ENCODE measurements at places on chromosomes 5 and 9.

- DNase-seq: no peak
These were observed 54.5 kb downstream of the ADAMTS12 start for GRCh38 chr5:33837301-33837700.

- DNase-seq: no peak
These were observed 17.5 kb downstream of the DAP start for GRCh38 chr5:10743526-10743925.

DNA sequence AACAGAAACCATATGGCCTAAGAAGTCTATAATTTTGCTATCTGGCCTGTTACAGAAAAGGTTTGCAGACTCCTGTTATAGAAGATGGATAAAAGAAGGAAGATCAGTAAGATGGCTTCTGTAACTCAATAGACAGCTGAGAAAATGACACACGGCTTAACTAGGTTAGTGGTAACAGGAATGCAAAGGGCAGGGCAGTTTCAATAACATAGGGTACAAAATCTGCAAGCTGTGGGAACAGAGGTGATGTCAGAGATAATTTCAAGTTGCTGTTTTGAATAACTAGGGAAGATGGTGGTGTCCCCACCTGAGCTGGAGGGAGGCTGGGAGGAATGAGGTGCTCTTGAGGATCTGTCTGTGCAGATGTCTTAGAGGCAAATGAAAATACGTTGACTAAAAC lies 106.5 kb downstream of the GLIS3 start:
- peak; percentile 22 for DNase-seq

GRCh38 chr5:175357995-175358394 lies 86.0 kb downstream of the DRD1 start:
- DNase-seq: no peak

DNA sequence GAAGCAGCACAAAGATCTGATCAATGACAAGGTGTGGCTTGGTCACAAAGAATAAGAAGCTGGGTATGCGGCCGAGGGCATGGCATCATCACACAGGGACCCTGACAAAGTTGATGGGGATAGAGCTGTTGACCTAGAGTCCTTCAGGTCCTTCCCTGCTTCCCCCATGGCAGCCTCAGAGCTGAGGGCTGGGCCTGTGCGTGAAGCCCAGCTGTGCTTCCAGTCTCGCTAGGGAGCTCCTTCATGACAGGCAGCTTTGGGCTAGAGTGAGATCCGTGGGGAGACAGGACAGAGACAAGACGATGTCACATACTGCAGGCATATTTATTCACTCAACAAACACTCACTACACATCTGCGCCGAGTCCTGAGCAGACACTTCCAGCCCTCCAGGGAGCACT lies 56.4 kb upstream of the NEURL1B start:
- DNase-seq: no peak

DNA sequence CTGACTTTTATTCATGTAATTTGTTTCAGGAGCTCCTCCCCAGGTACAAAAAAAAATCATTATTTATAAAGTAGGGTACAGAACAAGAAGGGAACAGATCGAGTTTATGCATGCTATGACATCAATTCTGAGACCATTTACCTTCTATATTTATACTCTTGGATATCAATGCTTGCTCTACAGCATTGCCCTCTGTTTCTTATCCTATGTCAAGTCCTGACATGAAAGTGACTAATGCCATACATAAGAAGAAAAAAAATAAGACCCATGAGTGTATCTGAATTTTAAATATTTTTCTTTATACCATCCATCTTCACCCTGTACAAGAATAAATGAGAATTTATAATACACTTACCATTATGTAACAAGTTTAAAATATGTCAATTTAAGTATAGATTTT lies 2016.3 kb upstream of the CDH9 start:
- no peak for DNase-seq

- DNase-seq: no peak
These were observed 15.4 kb downstream of the TMEM268 start for GRCh38 chr9:114626415-114627020.

- DNase-seq: no peak
These were observed 6.7 kb downstream of the SLCO4C1 start for GRCh38 chr5:102289251-102289899.

GRCh38 chr5:154351141-154351540 lies 94.7 kb upstream of the SAP30L start:
- no peak for DNase-seq

DNA sequence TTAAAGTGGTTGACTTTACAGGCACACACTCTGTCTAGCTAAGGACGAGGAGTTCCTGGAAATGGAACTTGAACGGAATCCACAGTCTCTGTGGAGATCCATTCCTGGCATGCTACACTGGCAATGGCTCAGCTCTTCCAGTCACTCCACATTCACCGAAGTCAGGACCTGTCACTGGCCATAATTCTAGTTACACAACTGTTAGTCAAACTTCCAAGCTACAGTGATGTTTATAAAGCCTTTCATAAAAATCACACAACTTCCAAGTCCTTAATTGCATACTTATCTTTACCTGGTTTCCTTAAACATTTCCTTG lies 15.7 kb downstream of the CDC14B start:
- no peak for DNase-seq

- DNase-seq: no peak
These were observed 8.1 kb upstream of the DAB2 start for GRCh38 chr5:39432696-39433530.

DNA sequence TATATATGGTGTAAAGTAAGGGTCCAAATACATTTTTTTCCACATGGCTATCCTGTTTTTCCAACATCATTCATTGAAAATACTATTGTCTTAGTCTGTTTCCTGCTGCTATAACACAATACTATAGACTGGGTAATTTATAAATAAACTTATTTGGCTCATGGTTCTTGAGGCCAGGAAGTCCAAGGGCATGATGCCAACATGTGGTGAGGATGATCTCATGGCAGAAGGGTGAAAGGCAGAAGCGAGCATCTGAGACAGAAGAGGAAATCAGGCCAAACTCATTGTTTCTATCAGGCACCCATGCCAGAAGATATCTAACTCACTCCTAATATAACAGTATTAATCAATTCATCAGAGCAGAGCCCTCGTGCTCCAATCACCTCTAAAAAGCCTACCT lies 42.6 kb downstream of the ANKRD55 start:
- no peak for DNase-seq

DNA sequence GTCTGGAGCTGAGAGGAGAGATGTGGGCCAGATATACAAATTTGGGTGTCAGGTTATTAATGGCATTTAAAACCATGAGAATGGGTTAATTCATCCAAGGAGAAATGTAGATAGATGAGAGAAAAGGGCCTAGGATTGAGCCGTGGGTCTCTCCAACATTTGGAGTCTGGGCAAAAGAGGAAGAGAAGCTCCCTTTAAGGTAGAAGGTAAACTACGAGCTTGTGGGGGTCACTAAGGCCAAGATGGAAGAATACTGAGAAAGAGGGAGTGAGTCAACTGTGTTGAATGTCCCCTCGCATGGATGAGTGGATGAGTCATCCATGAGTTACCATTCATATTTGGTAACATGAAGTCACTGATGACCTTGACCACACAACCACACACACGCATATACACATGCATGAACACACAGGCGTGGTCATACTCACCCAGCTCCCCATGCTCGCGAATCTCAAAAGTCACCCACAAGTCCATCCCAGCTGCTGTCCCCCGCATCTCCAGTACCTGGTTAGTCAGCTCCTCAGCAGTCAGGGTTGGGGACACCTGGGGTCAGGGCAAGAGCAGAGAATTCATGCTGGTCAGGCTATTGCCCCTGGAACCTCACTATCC lies 6.8 kb upstream of the FCHSD1 start:
- DNase-seq: peak; percentile 75

DNA sequence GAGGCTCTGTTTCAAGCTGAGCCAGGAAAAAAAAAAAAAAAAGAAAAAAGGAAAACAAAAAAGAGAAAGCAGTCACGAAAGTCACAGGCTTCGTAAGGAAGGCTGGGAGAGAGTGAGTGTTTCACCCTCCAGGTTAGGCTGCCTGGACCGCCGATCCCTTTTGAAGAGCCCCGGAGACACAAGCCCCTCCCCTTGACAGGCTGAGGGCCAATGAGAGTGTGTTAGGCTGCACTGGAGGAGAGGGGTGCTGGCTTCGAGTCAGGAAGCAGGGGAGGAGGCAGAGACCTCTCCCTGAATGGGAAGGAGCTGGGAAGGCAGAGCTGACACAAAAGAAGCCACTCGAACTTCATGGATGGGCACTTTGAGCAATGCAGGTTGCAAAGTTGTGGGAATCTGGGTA lies at the start of gene NMUR2:
Gene NMUR2 (minus strand): TSS at position 135 of the 400 bp plus-strand sequence. CDS start 166 bp downstream, outside the sequence.
- DNase-seq: no peak

DNA sequence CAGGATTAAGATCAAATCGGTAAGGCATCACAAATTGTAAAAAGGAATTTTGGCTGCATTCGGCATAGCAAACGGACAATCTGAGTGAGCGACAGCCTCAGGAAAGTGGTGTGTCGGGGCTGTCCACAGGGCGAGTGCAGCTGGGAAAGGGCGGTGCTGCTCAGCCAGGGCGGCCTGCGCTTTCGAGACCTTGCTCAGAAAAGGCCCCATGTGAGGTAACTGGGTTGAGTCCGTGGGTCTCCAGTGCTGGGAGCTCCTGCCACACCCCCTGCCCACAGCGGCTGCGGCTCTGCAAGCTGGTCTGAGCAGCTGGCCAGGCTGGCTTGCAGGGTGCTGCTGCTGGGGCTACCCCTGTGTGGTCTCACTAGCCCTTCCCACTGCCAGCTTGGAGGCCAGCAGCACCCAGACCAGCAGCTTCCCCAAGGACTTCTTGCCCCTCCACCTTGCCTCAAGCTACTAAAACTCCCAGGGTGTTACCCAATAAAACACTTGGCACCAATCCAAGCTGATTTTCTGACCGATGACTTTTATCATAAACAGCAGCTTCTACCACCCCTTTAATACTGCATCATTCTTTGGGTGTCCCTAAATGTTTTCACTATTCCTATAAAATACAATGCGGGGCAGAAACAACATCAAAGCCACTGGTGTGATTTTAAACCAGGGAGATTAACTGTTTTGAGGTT lies 6.2 kb downstream of the SURF2 start:
- DNase-seq: no peak

DNA sequence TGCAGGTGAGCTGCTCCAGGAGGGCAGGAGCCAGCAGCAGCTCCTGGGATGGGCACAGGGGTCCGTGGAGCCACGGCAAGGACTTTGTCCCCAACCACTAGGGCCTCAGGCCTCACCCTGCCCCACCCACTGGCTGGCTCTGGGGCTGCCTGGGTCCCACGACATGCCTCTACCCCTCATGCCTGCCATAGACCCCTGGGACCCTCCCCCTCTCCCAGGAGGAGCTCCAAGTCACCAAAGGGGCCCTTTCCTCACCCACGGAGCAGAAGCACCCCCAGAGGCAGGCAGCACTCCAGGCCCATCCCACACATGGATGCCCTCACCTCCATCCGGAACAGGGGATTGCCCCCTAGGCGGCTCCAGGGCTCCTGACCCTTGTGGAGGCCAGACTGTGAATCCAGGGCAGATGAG lies 6.5 kb downstream of the ABCA2 start:
- no peak for DNase-seq

DNA sequence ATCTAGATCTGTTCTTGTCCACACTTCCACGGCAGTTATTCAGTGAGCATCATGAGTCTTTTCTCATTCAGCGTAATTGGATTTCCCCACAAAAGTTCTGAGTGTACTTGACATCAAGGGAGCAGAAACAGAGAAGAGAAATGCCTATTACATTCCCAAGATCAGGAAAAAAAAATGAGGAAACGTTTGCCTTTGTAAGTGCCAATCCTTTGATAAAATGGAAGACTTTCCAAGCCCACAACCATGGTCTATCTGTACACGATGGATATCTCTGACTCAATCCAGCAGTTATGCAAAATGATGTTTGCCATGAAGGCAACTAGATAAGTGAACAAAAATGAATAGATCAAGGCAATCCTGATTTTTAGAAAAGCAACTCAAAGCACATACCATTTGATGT lies 235.9 kb downstream of the DOCK8 start:
- DNase-seq: no peak

- DNase-seq: peak; percentile 48
These were observed 621 bp upstream of the GCNT4 start for GRCh38 chr5:75053054-75053303.

GRCh38 chr5:45288746-45289145 lies 407.4 kb downstream of the HCN1 start:
- no peak for DNase-seq

GRCh38 chr5:180804129-180804618 lies 1.6 kb upstream of the MGAT1 start:
- DNase-seq: no peak
